Central memory CD4-positive, alpha-beta T cell (primary cell): ENCODE measurements at places on chromosomes 5 and 9.

DNA sequence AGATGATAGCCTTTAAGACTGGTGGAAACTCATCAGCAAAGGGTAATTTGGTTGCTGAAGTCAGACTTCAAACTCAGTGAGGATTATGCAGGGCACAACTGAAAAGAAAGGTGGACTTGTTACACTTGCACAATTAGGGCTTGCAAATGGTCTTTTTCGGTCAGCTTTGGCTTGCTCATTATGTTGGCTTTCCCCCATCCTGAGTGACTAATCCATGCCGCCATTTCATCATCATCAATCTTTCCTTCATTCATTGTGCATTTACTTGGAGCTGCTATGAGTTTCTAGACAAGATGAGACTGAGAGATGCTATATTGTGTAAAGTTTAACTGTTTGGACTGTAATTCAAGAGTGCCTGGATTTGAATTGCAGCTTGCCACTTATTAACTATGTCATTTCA is 134.8 kb upstream of the PPP1R2B start:
- no peak for DNase-seq

- DNase-seq: no peak
These were observed 188.9 kb downstream of the NSG2 start for GRCh38 chr5:174234388-174234787.

DNA sequence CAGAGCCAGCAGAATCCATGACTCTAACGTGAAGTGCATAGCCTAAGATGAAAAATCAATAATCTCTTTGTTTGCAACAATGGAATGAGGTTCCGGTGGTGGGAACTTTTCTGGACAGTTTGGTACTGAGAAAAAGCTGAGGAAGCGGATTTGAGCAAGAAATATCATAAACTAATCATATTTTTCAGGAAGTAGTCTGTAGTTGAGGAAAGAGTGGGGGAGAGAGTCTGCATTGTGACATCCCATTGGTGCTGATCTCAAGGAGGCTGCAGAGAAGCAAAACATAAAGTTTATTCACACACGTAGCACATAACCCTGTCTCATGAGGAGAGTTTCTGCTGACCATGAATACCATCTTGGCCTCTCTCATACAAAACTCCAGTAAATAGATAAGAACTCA is 15.8 kb upstream of the FCHO2 start:
- no peak for DNase-seq

DNA sequence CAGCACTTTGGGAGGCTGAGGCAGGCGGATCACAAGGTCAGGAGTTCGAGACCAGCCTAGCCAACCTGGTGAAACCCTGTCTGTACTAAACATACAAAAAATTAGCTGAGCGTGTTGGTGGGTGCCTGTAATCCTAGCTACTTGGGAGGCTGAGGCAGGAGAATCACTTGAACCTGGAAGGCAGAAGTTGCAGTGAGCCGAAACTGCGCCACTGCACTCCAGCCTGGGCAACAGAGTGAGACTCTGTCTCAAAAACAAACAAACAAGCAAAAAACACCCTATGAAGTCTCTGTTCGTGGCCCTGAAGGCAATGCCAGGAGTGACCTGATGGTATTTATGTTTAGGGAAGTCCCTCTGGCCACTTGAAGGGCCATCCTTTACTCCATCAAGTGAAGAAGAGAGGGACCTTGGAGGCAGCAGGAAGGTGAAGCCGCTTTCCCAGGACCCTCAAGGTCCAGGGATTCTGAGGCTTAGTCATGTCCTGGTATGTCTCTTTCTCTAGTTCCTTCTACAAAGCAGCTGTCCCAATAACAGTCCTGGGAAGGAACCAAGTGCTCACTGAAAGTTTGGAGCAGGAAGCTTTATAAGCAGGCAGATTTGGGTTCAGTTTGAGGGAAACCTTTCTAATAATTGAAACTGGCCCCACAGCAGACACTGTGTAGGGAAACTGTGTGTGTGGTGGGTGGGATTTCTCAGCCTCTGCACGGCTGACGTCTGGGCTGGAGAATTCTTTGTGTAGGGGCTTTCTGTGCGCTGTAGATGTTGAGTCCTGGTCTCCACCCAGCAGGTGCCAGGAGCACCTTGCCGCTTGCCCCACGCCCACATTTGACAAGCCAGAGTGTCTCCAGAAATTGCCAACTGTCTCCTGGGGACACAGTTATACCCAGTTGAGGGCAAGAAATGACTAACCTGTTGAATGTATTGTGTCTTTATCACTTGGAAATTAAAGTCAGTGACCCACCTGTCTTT is 12.5 kb downstream of the PHF2 start:
- no peak for DNase-seq

DNA sequence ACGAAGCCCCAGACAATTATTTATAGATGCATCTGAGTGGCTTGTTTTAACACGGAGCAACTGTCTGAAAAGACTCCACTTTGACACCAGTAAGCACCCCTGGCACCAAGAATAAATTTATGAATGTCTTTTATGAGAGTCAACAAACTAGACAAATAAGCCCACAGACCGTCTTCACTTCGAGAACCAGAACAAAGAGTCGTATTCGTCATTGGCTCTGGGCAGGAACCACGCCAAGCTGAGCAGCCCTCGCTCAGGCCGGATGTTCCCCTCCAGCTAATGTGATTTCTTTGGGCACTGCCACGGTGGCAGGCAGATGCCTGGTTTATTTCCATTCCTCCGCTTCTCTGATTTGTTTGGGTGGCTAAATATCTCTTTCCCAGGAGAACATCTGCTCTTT is 91.9 kb upstream of the STC2 start:
- no peak for DNase-seq

- DNase-seq: no peak
These were observed 55.6 kb downstream of the MACROH2A1 start for GRCh38 chr5:135343413-135343812.

GRCh38 chr9:87510252-87510683 is 12.6 kb downstream of the DAPK1 start:
- DNase-seq: no peak

GRCh38 chr9:70600506-70600905 is 186.0 kb upstream of the KLF9 start:
- no peak for DNase-seq

GRCh38 chr9:99085949-99086948 is 18.7 kb upstream of the TGFBR1 start:
- DNase-seq: no peak

DNA sequence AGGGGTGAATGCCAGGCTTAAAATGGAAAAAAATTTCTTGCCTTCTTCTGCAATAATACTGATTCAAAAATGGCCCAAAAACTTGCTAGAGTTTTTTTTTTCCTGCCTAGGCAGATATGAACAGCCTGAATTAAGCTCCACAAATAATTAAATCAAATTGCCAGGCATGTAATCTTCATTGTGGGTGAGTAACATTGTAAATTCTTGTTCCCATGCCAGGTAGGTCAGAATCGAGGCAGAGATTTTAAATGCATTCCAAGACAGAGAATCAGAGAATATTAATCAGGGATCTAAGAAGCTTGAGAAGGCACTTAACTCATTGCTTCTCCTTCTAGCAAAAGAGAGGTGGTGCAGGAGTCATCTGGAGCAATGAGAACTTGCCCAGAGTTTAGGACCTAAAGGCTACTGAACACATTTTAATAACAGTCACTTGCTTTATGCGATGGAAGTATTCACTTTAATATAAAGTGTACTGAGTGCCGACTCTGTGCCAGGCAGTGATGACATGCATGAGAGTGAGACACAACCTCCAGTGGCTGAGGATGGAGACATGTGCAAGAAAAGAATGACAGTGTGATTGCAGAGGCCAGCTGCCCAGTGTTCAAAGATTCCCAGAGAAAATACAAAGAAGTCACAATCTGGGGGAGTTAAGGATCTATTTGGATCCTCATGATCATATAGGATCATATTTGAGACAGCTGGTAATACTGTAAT is 102.3 kb downstream of the APBA1 start:
- DNase-seq: no peak

GRCh38 chr5:150036513-150036912 is 36.0 kb downstream of the HMGXB3 start:
- no peak for DNase-seq

DNA sequence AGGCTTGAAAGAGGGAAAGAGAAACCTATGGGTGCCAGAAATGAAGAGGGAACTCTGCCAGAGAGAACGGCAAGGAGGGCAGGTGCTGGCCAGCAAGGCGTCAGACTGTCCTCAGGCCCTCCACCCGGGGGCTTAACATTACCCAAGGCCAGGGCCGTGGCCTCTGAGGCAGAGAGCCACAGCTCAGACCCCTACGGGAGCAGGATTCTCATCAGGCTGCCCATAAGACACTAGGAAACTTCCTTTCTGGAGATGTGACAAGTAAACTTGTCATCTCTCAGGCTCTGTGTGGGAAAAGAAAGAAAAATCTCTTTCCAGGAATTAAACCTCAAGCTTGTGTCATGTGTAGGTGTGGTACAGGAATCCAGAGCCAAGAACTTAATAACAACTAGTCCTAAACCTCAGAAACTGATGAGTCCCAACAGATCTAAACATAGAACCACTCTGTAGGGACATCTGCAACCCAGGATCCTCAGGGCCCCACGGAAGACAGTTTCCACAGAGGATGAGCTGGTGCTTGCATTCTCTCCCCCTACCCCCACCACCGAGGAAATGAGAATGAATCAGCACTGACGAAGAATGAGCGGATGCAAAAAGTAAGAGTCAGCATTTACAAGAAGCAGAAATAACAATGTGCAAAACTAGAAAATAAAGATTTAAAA is 74.3 kb downstream of the DCP2 start:
- DNase-seq: no peak

- no peak for DNase-seq
These were observed 72.5 kb upstream of the MAP1B start for GRCh38 chr5:72034770-72035169.

DNA sequence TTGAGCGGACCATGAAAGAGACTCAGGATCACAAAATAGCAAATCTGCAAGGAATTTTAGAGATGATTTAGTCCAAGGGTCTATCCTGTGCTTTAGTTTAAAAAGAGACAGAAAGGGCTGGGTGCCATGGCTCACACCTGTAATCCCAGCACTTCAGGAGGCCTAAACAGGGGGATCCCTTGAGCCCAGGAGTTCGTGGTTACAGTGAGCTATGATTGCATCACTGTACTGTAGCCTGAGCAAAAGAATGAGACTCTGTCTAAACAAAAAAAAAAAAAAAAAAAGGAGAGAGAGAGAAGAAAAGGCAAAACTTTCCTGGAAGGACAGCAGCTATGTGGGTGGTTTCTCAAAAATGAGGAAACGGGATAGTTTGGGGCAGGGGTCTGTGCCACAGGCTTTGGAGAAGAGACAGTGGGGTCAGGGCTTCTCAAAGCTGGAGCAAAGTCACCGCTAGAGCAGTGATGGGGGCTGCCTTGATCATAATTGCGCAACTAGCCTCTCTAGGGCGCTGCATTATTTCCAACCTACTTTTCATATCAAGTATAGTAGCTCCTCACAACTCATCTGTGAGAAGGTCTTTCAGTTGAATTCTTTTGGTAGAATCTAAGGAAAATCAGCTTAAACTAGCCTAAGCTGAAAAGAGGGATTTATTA is 8.5 kb upstream of the ANKH start:
- DNase-seq: no peak

GRCh38 chr9:89648247-89649000 is 43.6 kb downstream of the GADD45G start:
- DNase-seq: no peak

GRCh38 chr9:13033959-13034693 is 245.4 kb downstream of the MPDZ start:
- DNase-seq: no peak

- no peak for DNase-seq
These were observed 5.9 kb upstream of the FAM13B start for GRCh38 chr5:138038826-138039225.

GRCh38 chr5:146766013-146766412 is 112.5 kb downstream of the PPP2R2B start:
- no peak for DNase-seq

GRCh38 chr9:110125207-110125751 is 82.7 kb downstream of the C9orf152 start:
- no peak for DNase-seq

DNA sequence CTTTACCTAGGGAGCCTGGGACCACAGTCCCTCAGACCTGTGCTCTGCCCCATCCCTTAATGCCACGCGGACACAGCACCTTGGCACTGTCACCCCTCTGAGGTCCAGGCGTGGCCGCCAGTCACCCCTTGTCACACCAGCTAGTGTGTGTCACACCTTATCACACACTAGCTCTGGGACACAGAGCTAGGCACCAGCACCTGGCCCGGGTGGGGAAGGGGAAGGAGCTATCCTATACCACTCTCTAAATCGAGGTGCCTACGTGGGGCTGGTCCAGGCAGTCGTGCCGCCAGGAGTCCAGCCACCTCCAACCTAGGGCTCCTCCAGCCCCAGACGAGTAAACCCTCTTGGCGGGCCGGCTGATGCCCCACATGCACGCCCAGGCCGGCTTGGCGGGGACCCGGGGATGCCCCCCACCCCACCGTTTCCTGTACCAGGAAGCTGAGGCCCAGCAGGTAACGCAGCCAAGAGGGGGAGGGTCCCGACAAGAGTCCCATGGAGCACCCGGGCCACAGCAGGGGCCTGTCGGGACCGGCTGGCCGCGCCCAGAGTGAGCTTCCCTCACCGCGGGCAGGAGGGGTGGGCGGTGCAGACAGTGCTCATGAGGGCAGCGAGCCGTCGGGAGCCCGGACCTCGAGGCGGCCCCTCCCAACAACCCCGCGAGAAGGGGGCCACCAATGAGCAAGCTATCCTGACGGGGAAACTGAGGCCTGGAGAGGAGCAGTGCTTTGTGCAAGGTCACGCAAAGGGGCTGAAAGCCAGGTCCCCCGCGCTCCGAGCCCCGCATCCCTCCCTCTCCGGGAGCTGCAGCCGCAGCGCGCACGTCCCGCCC is 550 bp downstream of the CORO2A start:
- DNase-seq: peak; percentile 21

DNA sequence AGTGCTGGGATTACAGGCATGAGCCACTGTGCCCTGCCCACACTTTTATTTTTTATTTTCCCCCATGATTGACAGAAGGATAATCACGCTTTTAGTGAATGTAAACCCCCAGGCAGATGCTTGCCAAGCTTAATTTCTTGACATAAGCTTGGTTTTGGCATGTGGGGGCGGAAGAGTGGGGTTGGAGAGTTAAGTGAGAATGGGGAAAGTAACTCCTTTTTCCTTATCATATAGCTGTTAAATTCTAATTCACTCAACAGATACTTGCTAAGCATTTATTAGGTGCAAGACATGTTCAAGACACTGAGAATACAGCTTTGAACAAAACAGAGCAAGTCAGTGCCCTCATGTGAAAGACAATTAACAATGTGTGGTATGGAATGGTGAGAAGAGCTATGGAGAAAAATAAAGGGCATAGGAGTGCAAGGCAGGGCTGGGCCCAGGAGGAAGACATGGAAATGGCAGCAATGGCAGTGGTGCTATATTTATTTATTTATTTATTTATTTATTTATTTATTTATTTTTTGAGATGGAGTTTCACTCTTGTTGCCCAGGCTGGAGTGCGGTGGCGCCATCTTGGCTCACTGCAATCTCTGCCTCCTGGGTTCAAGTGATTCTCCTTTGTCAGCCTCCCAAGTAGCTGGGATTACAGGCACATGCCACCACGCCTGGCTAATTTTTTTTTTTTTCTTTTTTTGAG is 2.2 kb downstream of the SLC26A2 start:
- DNase-seq: no peak
